ENCODE measurements at places on chromosomes 1 and 21.

DNA sequence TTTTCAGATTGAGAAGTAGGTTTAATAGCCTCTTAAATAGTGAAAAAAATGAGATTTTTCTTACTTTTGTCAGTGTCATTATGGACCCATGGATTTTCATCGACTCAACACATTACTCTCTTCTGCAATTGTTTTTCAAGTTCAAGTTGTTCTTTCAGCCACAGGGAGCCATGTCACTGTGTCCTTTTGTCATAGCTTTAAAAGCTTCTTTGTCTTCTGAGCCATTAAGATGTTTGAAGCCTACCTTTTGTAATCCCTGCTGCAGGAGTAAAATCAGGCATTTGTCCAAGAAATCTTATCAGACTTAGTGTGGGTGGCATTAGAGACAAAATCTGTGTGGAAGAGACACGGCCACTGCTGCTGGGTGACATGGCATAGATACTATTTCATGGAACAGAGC lies 92.8 kb upstream of the ZP4 start:
- no peak for DNase-seq
- no peak overlapping the region for H3K4me3 ChIP-seq
- H3K36me3 ChIP-seq = no peaks in the 10 kb centered on the region
- H3K4me1 ChIP-seq = no peaks in the 10 kb centered on the region
- H3K27ac ChIP-seq = no peak overlapping the region

DNA sequence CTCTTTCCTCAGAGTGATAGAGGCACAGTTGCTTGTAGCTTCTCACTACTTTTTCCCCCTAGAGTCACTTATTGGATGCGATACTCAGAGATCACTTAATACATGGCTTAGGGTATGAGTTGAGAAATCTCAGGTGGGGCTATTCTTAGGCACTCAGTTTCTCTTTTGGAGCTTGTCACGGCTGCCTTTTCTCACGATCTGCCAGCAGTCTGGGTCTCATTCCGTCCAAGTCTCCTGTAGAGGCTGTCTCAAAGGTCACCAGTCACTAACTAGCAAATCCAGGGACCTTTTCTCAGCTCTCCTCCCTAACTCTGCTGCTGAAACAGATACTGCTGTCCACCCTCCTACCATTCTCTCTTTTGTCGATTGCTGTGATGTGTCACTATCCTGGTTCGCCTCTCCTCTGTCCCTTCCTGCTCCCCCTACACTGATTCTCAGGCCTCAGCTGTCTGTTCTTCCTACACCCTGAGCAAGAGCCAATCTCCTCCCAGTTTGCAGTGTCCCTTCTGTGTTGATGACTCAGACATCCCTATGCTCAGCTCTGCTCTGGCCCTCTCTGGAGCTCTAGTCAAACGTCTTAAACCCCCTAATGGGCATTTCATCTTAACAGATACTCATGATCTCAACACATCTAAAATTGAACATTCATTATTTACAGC lies 12.4 kb downstream of the ATP1A2 start:
- no peaks in the 10 kb centered on the region for H3K4me1 ChIP-seq
- no peak for DNase-seq
- H3K4me3 ChIP-seq = no peak overlapping the region
- H3K36me3 ChIP-seq = no peaks in the 10 kb centered on the region
- no peak overlapping the region for H3K27ac ChIP-seq

GRCh38 chr1:44785501-44786137 lies 2.4 kb downstream of the BEST4 start:
- no peaks in the 10 kb centered on the region for H3K27me3 ChIP-seq
- peaks cover 11% of the 10 kb centered on the region for H3K36me3 ChIP-seq
- H3K4me1 ChIP-seq = peaks cover 17% of the 10 kb centered on the region
- no peak overlapping the region for H3K27ac ChIP-seq
- H3K4me3 ChIP-seq = no peak overlapping the region

- DNase-seq = peak; percentile 95
- peaks cover 41% of the 10 kb centered on the region for H3K4me1 ChIP-seq
- peaks cover 60% of the 10 kb centered on the region for H3K36me3 ChIP-seq
- H3K27me3 ChIP-seq = no peaks in the 10 kb centered on the region
These were observed 37.8 kb downstream of the LRRC71 start for GRCh38 chr1:156958247-156958714.

GRCh38 chr21:45413922-45414321 lies 9.0 kb downstream of the COL18A1 start:
- no peaks in the 10 kb centered on the region for H3K27me3 ChIP-seq
- no peak for DNase-seq
- no peak overlapping the region for H3K27ac ChIP-seq
- peaks cover 90% of the 10 kb centered on the region for H3K4me1 ChIP-seq
- no peak overlapping the region for H3K4me3 ChIP-seq

GRCh38 chr1:182337736-182338571 lies 53.6 kb downstream of the GLUL start:
- no peaks in the 10 kb centered on the region for H3K27me3 ChIP-seq
- DNase-seq = peak; percentile 87
- H3K4me3 ChIP-seq = no peak overlapping the region
- H3K27ac ChIP-seq = peak overlapping the region; percentile 83
- peaks cover 36% of the 10 kb centered on the region for H3K4me1 ChIP-seq

- H3K27me3 ChIP-seq = no peaks in the 10 kb centered on the region
- no peaks in the 10 kb centered on the region for H3K4me1 ChIP-seq
- no peak overlapping the region for H3K27ac ChIP-seq
- H3K36me3 ChIP-seq = peaks cover 55% of the 10 kb centered on the region
These were observed 61.2 kb downstream of the ANKRD13C start for GRCh38 chr1:70293186-70293843.

DNA sequence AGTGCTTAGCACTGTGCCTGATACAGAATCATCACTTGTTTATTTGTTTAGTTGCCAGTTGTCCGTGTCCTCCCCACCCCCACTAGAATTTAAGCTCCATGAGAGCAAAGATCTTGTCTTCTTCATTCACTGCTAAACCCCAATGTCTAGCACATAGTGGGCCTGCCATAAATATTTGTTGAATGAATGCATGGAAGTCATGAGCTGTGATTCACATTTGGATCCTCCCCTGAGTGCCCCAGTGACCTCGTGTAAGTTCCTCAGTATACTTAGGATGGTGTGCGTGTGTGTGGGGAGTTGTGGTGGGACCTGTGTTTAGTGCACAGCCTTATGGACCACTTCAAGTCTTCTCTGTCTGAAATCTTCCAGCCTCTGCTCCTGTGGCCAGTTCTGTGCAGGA lies 23.1 kb downstream of the IER5 start:
- H3K27me3 ChIP-seq = no peaks in the 10 kb centered on the region
- DNase-seq = no peak
- no peak overlapping the region for H3K4me3 ChIP-seq
- H3K27ac ChIP-seq = no peak overlapping the region
- H3K36me3 ChIP-seq = no peaks in the 10 kb centered on the region

DNA sequence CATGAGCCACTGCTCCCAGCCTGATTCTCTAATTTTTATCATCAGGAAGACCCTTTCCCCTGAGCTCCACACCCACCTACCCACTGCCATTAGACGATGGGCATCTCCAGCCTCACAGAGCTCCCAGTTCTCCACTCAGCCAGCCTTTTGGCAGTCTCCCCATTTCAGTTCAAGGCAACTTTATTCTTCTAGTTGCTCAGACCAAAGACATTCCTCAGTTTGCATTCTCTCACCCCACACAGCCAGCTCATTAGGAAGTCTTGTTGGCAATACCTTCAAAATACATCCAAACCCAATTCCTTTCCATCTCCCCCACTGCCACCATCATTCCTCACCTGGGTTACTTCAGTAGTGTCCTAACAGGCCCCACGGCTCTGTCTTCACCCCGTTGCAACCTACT lies 53.4 kb upstream of the COX20 start:
- H3K27me3 ChIP-seq = peaks cover 65% of the 10 kb centered on the region
- H3K36me3 ChIP-seq = no peaks in the 10 kb centered on the region
- no peak overlapping the region for H3K4me3 ChIP-seq

DNA sequence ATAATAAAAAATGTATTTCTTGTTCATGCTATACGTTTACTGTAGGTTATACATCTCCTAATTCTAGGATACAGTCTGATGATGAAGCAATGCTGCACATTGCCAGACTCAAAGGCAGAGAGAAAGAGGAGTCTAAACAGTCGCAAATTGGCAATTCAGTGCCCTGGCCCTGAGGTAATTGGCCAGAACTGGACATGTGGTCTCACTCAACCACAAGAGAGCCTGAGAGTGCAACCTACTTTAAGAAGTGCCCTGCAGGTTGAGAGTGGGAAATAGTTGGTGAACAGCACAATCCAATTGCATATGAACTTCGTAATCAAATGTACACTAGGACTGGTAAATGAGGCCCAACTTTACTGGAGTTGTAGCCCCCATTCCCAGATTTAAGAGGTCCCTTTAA lies 5.0 kb upstream of the SLC35A3 start:
- H3K27me3 ChIP-seq = no peaks in the 10 kb centered on the region
- no peaks in the 10 kb centered on the region for H3K4me1 ChIP-seq
- H3K27ac ChIP-seq = no peak overlapping the region
- H3K4me3 ChIP-seq = no peak overlapping the region

GRCh38 chr1:170340308-170340707 lies 191.7 kb upstream of the GORAB start:
- H3K4me3 ChIP-seq = no peak overlapping the region
- H3K36me3 ChIP-seq = no peaks in the 10 kb centered on the region
- no peak for DNase-seq
- no peak overlapping the region for H3K27ac ChIP-seq

GRCh38 chr1:23999156-23999671 lies 19.1 kb upstream of the SRSF10 start:
- H3K27me3 ChIP-seq = peaks cover 16% of the 10 kb centered on the region
- DNase-seq = no peak
- no peaks in the 10 kb centered on the region for H3K4me1 ChIP-seq
- H3K36me3 ChIP-seq = no peaks in the 10 kb centered on the region

DNA sequence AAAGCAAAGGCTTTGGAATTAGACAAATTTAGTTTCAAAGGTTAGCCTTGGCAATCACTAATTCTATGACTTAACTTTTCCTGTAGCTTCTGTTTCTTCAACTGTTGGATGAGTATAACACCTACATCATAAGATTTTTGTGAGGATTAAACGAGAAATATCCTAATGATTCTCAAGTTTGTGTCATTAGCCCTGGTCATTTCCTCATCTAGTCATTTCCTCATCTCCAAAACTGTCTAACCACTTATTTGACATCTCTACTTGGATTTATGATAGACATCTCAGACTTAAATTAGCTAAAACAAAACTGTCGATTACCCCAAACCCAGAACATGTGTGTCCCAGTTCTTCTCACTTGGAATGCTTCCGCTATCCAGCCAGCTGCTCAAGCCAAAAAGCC lies 80.2 kb upstream of the CHODL start:
- H3K4me1 ChIP-seq = no peaks in the 10 kb centered on the region
- H3K27ac ChIP-seq = no peak overlapping the region
- H3K4me3 ChIP-seq = no peak overlapping the region
- no peak for DNase-seq

DNA sequence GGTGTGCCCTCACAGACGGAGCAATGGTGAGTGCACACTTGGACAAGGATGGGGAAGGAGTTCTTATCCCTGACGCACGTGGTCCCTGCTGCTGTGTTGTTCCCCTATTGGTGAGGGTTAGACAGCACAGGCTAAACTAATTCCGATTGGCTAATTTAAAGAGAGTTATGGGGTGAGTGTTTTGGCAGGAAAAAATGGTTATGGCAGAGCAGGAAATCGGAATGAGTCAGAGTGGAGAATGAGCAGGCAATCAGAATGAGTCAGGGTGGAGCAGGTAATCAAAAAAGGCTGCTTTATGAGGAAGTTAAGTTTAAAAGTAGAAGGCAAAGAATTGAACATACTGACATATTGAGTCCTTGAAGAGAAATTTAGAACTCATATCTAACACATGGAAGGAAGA lies 100.5 kb downstream of the NGF start:
- H3K27ac ChIP-seq = no peak overlapping the region
- no peak overlapping the region for H3K4me3 ChIP-seq
- DNase-seq = no peak
- H3K36me3 ChIP-seq = no peaks in the 10 kb centered on the region

All from K562 (cell line).